GM12864 (cell line): ENCODE measurements at places on chromosomes 7 and 10.

- no peak for DNase-seq
Observed at GRCh38 chr7:3210531-3210930, 90.5 kb upstream of the SDK1 start.

DNA sequence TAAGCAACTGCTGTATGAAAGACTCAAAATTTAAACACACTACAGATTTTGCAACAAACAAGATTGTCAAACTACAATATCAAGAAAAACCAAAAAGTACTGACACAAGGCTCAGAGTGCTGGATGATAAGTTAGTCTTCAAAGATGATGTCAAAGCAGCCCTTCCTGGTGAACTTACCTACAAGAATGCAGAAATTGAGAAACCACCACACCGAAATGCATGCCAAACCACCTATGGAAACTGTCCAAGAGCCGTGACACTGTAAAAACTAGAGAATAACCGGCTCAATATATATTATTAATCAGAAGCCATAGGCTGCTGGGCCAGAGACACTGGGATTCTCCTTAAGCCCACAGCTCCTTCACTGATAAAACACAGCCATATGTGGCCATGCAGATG is 25.3 kb downstream of the DENND11 start:
- no peak for DNase-seq

DNA sequence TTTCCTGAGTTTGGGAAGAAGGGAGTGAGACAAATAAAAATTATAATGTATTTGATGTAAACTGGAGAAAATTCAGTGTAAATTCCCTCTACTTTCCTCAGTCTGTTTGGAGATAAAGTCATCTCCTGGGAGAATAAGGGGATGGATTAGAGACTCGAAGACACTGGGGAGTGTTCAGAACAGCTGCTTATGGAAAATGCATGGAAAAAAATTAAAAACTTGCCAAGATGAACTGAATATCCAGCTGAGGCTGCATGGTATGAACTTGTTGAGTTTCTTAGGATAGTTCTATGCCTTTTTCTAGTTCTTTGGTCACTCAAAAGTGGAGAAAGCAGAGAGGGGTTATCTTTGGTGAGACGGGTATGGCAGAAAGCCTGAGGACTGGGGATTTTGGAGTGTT is 210.5 kb downstream of the BICC1 start:
- DNase-seq: no peak

GRCh38 chr10:27774831-27775230 is 29.2 kb upstream of the MKX start:
- no peak for DNase-seq

- DNase-seq: no peak
Observed at GRCh38 chr10:50640238-50640637, 16.5 kb upstream of the SGMS1 start.

DNA sequence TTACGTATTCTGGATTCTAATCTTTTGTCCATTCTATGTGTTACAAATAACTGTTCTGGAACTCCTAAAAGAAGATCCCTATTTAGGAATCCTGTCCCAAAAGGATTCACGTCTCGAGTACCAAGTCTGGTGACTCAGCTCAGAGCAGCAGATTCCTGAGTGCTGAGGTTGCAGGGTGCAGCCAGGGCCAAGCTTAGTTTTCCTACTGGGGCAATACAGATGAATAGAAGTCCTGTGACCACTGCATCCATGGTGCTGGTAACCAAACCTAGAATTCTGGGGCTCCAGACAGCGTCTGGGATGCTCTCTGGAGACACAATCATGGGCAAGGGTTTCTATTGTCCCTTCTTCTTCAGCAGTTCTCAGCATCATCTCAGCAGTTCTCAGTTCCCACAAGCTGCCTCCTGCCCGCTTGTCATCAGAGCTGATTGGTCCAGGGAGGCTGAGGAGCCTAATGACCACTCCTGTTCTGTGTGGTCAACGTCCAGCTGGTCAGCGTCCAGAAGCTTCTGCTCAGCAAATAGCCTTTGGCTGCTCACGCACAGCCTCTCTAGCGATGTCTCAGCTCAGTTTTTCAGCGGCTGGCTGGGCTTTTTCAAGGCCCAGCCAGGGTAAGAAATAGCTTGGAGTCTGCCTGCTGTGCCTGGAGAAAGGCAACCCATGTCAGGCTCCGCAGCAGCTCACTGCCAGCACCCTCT is 50.4 kb upstream of the C7orf33 start:
- DNase-seq: no peak

GRCh38 chr7:84533182-84533581 is 338.6 kb upstream of the SEMA3A start:
- no peak for DNase-seq

- DNase-seq: no peak
Observed at GRCh38 chr7:96284835-96285234, 37.1 kb downstream of the SLC25A13 start.

- DNase-seq: no peak
Observed at GRCh38 chr7:84712374-84713121, 474.3 kb downstream of the SEMA3D start.

DNA sequence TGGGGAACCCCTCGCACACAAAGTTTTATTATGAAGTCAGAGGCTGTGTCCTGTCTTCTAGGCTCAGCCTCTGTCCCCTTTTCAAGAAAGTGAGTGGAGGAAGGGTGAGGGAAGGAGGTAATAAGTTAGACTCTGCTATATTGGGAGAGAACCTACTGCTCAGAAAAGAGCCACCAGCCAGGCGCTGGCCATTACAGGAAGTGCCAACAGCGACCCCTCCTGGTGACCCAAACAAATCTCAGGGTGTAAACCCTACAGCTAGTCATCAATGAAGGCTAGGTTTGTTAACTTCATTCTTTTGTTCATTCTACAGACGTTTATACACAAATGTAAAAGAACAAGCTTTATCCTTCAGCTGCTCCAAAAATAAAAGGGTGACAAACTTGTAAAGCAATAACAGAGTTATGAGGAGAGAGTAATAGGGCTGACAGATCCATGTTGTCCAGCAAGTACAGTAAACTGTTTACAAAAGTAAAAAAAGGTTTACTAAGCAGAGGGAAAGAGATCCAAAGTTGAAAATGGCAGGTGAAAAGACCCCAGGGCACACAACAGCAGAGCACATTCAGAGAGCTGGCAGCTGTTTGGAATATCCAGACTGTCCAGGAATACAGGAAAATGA is 82.7 kb downstream of the FAM204A start:
- DNase-seq: no peak

GRCh38 chr7:17832242-17832641 is 108.1 kb downstream of the SNX13 start:
- DNase-seq: no peak

DNA sequence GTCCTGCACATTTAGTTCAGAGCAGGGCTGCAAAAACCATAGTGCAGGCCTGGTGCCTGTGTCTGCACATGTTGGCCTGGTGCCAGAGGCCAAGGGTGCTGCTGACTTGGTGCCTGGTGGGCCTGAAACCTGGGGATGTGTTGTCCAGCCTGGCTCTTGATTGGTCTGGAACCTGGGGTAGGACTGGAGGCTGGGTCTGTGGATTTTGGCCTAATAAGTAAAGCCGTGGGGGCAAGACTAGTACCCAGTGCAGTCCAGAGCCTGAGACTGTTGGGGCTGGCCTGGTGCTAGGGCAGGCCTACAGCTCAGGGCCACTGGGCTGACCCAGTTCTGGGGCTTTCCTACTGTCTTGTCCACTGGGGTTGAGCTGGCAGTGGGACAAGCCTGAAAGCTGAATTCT is 817.9 kb downstream of the DNAJB9 start:
- DNase-seq: no peak

- no peak for DNase-seq
Observed at GRCh38 chr10:122710576-122710975, 10.9 kb upstream of the C10orf120 start.

DNA sequence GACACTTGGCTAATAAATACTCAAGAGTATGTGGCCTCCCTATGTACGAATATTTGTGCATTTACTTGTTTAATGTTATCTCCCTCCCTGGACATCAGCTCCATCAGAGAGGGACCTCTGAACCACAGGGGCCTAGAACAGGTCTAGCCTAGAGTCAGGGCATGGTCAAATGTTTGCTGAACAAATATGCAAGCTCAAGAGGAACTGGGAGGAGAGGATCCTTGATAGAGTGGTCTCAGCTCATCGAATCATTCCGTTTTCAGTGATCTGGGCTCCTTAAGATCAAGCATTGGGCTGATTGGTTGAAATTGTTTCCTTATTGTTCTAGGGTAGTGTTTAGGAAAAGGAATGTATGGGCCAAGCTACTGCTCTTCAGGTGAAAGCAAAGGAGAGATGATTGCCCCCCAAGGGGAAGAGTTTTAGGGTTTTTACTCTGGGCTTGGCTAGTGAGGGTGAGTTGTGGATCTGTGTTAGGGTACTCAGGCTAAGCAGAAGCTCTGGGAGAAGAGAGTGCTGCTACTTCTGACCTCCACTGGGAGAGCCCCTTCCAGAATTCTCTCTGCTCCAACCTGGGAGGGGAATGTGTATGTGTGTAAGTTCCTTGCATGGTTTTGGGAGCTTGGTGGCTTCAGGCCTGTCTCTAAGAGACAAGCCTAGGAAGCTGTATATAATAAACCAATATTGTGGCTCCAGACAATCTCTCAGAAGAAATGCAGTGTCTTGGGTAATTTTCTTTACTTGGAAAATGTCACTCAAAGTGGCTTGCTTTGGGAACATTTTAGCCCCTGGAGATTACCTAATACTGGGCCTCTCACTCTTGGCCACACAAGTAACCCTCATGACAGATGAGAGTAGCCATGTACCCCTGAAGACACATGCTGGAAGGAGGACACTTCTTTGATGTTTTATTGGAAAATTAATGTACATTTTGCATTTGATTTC is 110.0 kb downstream of the EMX2 start:
- DNase-seq: no peak

DNA sequence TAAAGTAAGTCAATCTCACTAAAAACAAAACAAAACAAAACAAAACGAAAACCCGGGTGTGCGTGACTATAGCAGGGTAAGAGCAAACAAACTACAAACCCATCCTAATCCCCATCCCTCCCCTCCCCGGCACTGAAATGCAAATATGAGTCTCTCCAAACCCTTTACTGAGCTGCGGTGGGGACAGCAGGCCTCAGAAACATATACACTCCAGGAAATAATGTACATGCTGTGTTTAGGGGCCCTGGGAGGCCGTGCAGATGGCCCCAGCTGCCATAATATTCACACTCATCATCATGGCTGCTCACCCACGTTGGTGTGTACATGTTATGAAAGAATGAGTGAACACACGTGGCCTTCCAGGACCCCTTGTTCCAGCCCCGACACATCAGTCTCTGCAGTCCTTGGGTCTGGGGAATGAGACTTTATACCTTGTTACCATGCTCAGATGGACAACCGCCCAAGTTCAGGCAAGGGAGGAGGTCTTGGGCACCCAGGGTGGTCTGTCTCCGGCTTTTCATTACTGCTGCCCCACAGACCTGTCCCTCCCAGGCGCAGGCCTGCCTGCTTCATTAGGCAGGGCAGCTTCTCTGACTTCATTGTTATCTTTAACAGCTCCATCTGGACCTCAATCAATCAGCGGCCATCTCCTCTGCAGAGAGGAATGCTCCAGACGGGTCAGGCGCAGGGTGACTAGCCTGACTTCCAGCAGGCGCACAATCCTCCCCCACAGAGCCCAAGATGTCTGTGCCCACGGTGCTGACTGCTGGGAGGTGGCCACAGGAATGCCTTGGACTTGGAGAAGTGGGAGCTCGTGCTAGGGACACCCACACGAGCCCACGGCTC is 20.6 kb downstream of the HSPA12A start:
- no peak for DNase-seq

- DNase-seq: no peak
Observed at GRCh38 chr7:141381794-141382427, 169.3 kb upstream of the AGK start.

- DNase-seq: no peak
Observed at GRCh38 chr10:35794703-35795102, 152.6 kb upstream of the FZD8 start.

DNA sequence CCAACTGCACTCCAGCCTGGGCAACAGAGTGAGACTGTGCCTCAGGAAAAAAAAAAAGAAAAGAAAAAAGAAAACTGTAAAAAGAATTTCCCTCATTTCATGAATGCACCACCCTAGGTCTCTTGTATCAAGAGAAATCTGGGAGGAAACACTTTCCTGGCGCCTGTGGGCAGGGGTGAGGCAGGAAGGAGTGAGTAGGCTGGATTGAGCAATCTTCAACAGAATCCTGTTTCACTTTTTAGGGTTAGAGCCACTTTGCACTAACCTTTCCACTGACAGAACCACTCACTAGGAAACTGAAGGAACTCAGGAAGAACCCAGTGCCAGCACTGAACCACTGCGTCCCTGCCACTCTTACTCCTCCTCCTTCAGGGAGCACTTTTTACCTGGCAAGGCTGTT is 282.1 kb downstream of the CCDC3 start:
- DNase-seq: no peak

- DNase-seq: no peak
Observed at GRCh38 chr7:133484086-133484485, 231.2 kb downstream of the EXOC4 start.

DNA sequence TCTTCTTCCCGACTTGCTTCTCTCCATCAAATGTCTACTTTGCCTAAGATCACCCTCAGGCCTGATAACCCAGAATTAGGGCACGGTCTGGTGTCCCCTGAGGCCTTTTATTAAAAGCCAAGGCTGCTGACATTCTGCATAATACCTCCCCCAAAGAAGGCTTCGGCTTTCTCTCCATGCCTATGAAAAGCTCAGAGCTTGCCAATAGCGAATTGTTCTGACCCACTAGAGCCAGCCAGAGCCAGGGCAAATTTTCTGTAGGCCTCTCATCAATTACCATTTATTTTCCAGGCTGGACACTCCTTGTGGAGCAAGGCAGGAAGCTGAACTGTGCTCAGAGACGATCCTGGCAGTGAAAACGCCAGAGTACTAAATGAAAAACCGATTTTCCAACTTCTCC is 64.3 kb upstream of the ADRB1 start:
- no peak for DNase-seq

DNA sequence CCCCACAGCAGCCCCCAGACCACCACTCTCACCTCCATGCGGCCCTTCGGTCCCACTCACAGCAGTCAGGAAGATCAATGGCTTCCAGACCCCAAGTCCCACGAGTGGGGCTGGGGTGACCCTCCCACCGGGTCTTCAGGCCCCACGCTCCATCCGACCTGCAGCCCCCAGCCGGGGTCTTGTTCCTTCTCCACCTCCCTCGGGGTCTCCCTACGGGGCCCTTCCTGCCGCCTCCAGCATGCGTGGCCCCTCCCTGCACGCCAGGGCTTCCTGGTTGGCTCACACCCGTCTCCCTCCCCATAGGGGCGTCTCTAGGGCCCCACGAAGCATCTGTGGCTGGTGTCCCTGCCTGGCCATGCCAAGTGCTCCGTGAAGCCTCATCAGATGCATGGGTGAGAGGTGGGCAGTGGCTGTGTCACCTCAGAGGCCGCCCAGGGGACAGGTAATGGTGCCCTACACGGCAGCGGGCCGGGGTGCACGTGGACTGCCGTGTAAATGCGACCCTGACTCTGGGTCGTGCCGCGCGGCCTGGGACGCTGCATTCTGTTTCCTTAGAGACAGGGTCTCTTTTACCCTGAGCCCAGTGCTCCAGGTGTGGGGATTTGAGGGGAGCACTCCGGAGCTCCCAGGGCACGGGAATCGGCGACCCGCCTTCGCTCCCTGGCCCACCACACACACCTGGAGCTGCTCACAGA is 19.9 kb downstream of the ADAP1 start:
- DNase-seq: no peak

DNA sequence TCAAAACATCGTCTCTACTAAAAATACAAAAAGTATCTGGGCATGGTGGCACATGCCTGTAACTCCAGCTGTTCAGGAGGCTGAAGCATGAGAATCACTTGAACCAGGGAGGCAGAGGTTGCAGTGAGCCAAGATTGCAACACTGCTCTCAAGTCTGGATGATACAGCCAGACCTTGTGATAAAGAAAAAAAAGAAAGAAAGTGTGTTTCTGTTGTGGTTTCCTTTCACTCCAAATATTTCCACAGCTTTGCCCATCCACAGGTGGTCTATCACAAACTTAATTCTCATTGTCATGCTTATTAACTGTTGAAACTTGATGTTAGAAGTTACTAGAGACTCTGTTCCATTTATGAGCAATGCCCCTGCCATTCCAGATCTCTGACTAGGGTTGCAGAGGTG is 316.0 kb upstream of the SEMA3C start:
- no peak for DNase-seq
